ENCODE measurements at places on chromosomes 7 and 10.

GRCh38 chr10:44994752-44995530, 5.8 kb upstream of the ZNF22 start:
- peak; percentile 85 for DNase-seq

DNA sequence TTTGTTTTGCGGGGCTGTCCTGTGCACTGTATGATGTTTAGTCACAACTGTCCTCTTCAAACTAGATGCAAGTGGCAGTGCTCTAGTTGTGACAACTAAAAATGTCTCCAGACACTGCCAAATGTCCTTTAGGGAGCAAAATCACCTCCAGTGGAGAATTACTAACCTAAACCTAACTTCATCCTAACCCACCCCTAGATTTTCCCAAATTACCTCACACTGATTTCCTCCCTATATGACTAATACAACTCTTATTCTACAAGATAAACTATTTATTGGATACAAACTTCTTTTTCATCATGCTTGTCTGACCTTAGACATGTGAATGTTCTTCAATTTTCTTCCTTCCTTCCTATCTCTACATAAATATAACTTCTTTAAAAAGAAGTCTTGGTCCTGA, 26.4 kb downstream of the PNPLA8 start:
- DNase-seq = no peak

- DNase-seq = no peak
Measured at GRCh38 chr10:119872610-119872859, at the start of gene MCMBP. TSS of gene MCMBP (minus strand) at chr10:119872843. CDS start at chr10:119872584, 259 bp downstream.

DNA sequence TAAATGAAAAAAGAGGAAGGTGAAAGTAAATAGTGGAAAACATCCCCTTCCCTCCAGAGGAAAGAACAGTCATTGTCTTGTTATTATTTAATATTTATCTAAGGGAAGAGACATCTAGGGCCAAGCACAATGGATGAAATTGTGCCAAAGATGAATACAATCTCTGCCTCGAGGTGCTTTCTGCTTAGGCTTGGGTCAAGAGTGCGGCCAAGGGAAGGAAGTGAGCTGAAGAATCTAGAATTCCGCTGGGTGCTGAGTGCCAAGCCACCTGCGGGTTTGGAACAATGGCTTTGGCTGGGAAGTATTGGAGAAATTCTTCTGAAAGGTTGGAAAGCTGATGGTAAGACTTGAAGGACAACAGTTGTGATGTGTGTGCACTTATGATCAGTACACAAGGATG, 531.3 kb upstream of the FZD8 start:
- DNase-seq = no peak

GRCh38 chr7:2726316-2727018, 38.5 kb downstream of the AMZ1 start:
- peak; percentile 30 for DNase-seq
